SJSA1 (cell line): ENCODE measurements at places on chromosomes 2 and 18. TPM values are rescaled to one million over a fixed set of nuclear protein-coding genes. Genes with fewer than 3 reads are reported as not detected.

DNA sequence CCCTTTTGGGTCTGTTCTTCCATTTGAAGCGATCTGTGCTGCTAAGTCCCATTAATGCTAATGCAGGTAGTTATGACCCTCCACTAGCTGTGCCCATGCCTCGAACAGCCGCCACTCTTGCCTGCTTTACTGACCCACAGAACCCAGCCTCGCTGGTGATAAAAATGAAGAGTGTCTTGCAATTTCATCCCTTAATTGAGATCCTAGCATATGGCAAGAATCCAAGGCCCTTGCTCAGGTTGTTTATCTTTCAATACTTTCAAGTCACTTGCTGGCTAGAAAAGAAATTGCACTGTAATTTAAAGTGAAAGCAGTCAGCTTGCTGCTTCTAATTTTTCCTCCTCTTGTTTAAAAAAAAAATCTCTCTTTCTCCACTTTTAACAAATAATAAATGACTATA lies 73.6 kb downstream of the ZNF521 start:
- H3K27me3 ChIP-seq = no peaks in the 10 kb centered on the region
- no peaks in the 10 kb centered on the region for H3K4me1 ChIP-seq
- H3K4me3 ChIP-seq = no peak overlapping the region
- no peaks in the 10 kb centered on the region for H3K36me3 ChIP-seq

GRCh38 chr2:176251928-176252327 lies 17.3 kb upstream of the MTX2 start:
- no peak overlapping the region for H3K27ac ChIP-seq
- no peak for DNase-seq
- no peak overlapping the region for H3K4me3 ChIP-seq
- H3K36me3 ChIP-seq = no peaks in the 10 kb centered on the region

DNA sequence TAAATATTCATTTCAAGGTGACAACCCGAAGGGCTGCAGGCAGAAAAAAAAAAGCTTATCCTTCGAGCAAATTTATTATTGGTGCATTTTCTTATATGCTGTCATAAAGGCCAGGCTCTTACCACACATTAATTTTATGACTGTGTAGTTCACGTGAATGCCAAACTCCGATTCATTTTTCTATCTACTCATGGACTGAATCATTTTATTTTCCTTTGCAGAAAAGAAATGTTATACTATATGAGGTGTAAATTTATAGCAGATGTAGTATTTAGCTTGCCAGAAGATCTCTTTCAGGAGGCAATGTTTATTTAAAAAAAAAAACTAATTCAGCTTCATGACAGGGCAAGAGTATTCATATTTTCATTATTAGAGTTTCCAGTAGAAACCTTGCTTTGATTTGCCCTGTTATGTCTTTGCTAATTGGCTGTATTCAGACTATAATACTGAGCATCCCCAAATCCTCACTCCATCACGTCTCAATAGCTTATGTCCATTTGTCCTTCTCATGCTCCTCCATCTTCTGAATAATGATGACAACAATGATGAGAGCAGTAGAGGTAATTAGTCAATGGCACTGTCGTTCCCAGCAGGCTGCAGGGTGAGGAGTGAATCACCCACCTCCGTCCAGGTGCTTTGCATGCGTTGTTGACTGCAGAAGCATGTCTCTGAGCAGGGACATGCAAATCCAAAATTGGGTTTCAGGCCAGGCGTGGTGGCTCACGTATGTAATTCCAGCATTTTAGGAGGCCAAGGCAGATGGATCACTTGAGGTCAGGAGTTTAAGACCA lies 101.1 kb upstream of the RAB12 start:
- H3K4me3 ChIP-seq = no peak overlapping the region
- H3K27ac ChIP-seq = no peak overlapping the region
- no peaks in the 10 kb centered on the region for H3K36me3 ChIP-seq
- DNase-seq = no peak

- no peak overlapping the region for H3K27ac ChIP-seq
- H3K4me1 ChIP-seq = no peaks in the 10 kb centered on the region
- H3K27me3 ChIP-seq = peaks cover 12% of the 10 kb centered on the region
- H3K36me3 ChIP-seq = no peaks in the 10 kb centered on the region
- DNase-seq = no peak
Measured at GRCh38 chr2:30022444-30023071, 101.2 kb upstream of the ALK start.

DNA sequence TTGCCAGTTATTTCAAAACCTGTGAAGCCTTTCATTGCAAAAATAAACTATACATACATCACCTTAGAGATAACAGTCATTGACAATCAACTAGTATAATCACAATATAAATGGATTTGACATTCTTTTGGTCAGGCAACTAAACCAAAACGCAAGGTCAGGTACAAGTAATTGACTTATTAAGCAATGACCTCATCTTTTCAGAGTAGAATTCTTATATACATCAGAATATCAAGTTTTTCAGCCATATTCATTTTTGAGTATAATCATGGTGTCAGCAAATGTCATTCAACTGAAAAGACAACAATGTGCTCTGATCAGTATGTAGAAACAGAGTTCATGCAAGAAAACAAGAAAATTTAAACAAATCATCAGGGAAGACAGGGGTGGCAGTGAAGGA lies 208.6 kb downstream of the TGIF1 start:
- peaks cover 10% of the 10 kb centered on the region for H3K4me1 ChIP-seq
- no peak for DNase-seq
- no peaks in the 10 kb centered on the region for H3K36me3 ChIP-seq
- no peaks in the 10 kb centered on the region for H3K27me3 ChIP-seq
- no peak overlapping the region for H3K27ac ChIP-seq

DNA sequence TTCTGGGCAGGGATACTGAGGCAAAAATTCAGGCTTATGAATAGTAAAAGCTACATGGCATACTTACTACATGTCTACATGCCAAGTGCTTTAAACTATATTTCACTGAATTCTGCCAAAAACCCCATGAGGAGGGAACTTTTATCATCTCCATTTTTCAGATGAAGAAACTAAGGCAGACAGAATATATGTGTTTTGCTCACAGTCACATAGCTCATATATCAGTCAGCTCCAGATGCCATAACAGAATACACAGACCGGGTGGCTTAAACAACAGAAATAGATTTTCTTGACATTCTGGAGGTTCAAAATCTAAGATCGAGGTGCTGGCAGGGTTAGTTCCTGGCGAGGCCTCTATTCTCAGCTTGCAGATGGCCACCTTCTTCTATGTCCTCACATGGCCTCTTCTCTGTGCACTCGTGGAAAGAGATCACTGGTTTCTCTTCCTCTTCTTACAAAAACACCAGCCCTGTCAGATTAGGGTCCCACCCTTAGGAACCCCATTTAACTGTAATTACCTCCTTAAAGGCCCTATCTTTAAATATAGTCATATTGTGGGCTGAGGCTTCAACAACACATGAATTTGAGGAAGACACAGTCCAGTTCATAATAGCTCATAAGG lies 27.1 kb upstream of the CREB1 start:
- H3K36me3 ChIP-seq = no peaks in the 10 kb centered on the region
- no peak overlapping the region for H3K4me3 ChIP-seq
- no peaks in the 10 kb centered on the region for H3K27me3 ChIP-seq
- DNase-seq = no peak
- H3K4me1 ChIP-seq = peaks cover 64% of the 10 kb centered on the region

DNA sequence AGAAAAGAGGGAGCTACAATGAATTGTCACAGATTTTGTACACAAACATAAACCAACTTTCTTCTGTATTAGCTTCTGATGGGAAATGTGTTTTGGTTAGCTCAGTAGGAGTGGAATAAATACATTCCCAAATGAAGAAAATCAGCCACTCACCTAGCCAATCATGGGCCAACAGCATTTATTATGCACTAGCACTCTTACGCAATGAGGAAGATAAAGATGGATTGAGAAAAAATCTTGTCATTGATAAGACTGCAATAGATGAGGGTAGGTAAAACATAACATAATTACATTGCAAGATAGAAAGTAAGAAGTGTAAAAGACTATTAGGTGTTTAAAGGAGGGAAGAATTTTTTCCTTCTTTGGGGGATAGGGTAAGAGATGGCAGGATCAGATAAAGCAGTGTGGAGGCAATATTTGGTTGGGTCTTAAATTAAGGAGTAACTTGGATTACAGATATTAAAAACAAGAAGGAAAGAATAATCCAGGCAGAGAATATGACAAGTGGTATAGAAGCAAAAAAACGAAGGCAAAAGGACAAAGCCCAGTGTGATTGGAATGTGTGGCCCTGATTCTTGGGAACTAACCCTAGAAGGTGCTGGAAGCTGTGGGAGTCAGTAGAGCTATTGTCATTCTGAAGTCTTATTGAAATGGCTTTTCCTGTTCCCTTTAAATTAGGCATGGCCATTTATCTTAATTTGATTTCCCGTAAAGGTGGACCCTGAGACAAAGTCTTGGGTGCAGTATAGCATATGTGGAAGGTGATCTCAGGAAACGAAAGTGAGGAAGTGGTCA lies 208.4 kb upstream of the MEX3C start:
- no peaks in the 10 kb centered on the region for H3K4me1 ChIP-seq
- no peaks in the 10 kb centered on the region for H3K27me3 ChIP-seq
- no peaks in the 10 kb centered on the region for H3K36me3 ChIP-seq
- H3K4me3 ChIP-seq = no peak overlapping the region

DNA sequence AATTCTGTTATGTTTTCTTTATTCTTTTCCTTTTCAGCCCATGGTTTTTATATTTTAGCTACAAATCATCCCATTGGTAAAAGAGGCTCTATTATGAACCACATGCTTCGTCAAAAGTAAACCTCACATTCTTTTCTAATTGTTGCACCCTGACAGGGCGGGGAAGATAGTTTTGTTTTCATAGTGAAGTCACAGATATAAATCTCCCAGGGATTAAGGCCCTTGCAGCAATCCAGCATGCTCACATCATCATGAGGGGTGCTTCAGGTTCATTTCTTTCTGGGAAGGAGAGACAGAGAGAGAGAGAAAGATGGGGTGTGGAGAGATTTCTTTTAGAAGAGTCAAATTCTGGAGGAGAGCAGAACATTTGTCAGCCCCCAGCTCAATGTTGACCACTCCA lies 124.5 kb upstream of the CDC42EP3 start:
- DNase-seq = peak; percentile 70
- no peaks in the 10 kb centered on the region for H3K27me3 ChIP-seq
- peak overlapping the region; percentile 91 for H3K27ac ChIP-seq
- no peak overlapping the region for H3K4me3 ChIP-seq
- H3K4me1 ChIP-seq = peaks cover 47% of the 10 kb centered on the region

DNA sequence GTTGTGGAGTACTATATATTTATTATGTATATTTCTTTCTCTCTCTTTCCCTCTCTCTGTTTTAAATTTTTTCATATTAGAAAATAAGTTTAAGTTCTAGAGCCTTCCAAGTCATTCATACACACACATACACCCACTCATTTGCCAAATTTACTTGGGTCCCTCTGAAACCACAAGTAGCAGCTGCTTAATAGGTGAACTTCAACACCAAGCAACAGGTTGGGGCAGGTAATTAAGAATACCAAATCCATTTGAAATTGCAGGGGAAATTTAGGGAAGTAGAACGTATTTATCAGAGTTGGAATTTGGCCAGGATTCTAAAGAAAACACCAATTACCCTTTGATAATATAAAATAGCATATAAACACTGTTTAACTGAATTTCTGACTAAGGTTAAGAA lies 75.0 kb upstream of the RBBP8 start:
- H3K36me3 ChIP-seq = no peaks in the 10 kb centered on the region
- H3K27me3 ChIP-seq = peaks cover 9% of the 10 kb centered on the region
- H3K4me1 ChIP-seq = no peaks in the 10 kb centered on the region
- no peak overlapping the region for H3K4me3 ChIP-seq
- H3K27ac ChIP-seq = no peak overlapping the region

GRCh38 chr2:113895819-113896563 lies 6.1 kb downstream of the ACTR3 start:
- peaks cover 71% of the 10 kb centered on the region for H3K36me3 ChIP-seq
- DNase-seq = no peak
- H3K4me3 ChIP-seq = no peak overlapping the region
- H3K27ac ChIP-seq = no peak overlapping the region

- no peak overlapping the region for H3K27ac ChIP-seq
- no peaks in the 10 kb centered on the region for H3K4me1 ChIP-seq
- no peaks in the 10 kb centered on the region for H3K36me3 ChIP-seq
- DNase-seq = no peak
- no peak overlapping the region for H3K4me3 ChIP-seq
Measured at GRCh38 chr2:150378686-150379085, 108.8 kb downstream of the RND3 start.

- no peak for DNase-seq
- no peak overlapping the region for H3K27ac ChIP-seq
- no peaks in the 10 kb centered on the region for H3K36me3 ChIP-seq
Measured at GRCh38 chr2:209911486-209911885, 91.0 kb upstream of the RPE start.

DNA sequence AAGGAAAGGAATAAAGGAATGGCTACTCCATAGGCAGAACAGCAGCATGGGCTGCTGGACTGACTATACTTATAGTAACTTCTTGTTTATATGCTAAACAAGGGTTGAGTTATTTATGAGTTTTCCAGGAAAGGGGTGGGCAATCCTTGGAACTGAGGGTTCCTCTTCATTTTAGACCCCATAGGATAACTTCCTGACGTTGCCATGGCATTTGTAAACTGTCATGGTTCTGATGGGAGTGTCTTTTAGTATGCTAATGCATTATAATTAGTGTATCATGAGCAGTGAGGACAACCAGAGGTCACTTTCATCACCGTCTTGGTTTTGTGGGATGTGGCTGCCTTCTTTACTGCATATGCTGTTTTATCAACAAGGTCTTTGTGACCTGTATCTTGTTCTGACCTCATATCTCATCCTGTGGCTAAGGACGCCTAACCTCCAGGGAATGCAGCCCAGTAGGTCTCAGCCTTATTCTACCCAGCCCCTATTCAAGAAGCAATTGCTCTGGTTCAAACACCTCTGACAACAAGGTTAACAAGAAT lies 98.6 kb upstream of the CABLES1 start:
- H3K27ac ChIP-seq = no peak overlapping the region
- H3K36me3 ChIP-seq = no peaks in the 10 kb centered on the region
- peaks cover 45% of the 10 kb centered on the region for H3K4me1 ChIP-seq
- DNase-seq = no peak
- H3K4me3 ChIP-seq = no peak overlapping the region

DNA sequence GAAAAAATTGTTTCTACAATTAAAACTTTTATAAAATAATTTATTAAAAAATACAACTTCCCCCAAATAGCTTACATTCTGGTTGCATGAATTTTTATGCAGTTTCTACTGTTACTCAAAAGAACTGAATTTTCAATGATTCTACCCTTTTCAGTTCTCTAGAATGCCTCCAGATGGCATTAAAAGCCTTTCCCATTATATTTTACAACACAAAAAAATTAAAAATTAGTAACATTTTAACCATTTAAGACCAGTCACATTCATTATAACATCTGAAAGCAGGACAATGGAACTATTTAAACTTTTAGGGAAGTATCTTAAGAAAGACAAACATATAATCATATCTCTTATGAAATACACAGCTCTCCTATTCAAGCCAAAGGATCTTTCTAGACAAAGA lies 236.0 kb upstream of the REV1 start:
- H3K36me3 ChIP-seq = no peaks in the 10 kb centered on the region
- H3K27ac ChIP-seq = no peak overlapping the region
- H3K4me1 ChIP-seq = no peaks in the 10 kb centered on the region
- H3K27me3 ChIP-seq = no peaks in the 10 kb centered on the region
- H3K4me3 ChIP-seq = no peak overlapping the region
- no peak for DNase-seq

ARHGAP15 gene
- total RNA-seq = not detected in 2 replicates

STPG4 gene
- total RNA-seq = not detected in 2 replicates

LRP1B gene
- 0.08 TPM in 1 of 2 replicates, not detected in the other for total RNA-seq

CYRIA gene
- 1.00 and 1.7 TPM in 2 replicates for total RNA-seq

ANKAR gene
- total RNA-seq = 0.44 and 7.1 TPM in 2 replicates

MOGAT1 gene
- total RNA-seq = not detected in 2 replicates

CABYR gene
- total RNA-seq = 9.3 and 9.5 TPM in 2 replicates
